ENCODE measurements at places on chromosomes 5 and 9. TPM values are rescaled to one million over a fixed set of nuclear protein-coding genes. Genes with fewer than 3 reads are reported as not detected.

The SLCO6A1 gene
- not detected for total RNA-seq

The SLC34A3 gene
- total RNA-seq, result not detected

The SGCD gene
- total RNA-seq, result 11.7 TPM

The DNM1 gene
- total RNA-seq, result 28.0 TPM

The PTPA gene
- 48.2 TPM for total RNA-seq

The MYORG gene
- total RNA-seq, result 1.3 TPM

The WNT8A gene
- total RNA-seq, result not detected

The ALDH1A1 gene
- total RNA-seq, result 8.8 TPM

The AK6 gene
- 47.3 TPM for total RNA-seq

The EQTN gene
- not detected for total RNA-seq

The PCDHA5 gene
- total RNA-seq, result 0.08 TPM

The SHOC1 gene
- total RNA-seq, result 0.09 TPM

The ZNF883 gene
- 4.3 TPM for total RNA-seq

The HSD17B4 gene
- 122 TPM for total RNA-seq

The ROPN1L gene
- not detected for total RNA-seq

The FSTL4 gene
- total RNA-seq, result not detected

The ABLIM3 gene
- total RNA-seq, result 13.9 TPM

The ACTBL2 gene
- total RNA-seq, result not detected

The GTF2H2C gene
- total RNA-seq, result 53.8 TPM

The CFAP77 gene
- not detected for total RNA-seq

The FCN2 gene
- not detected for total RNA-seq

The ADAMTSL1 gene
- total RNA-seq, result 179 TPM

The RASEF gene
- total RNA-seq, result 0.41 TPM

The PCDHA4 gene
- 1.1 TPM for total RNA-seq

The TAF11L12 gene
- not detected for total RNA-seq

The WASHC1 gene
- 2.2 TPM for total RNA-seq

The YIPF5 gene
- total RNA-seq, result 83.9 TPM

The SLC6A7 gene
- total RNA-seq, result not detected

The BARHL1 gene
- not detected for total RNA-seq

The ANAPC2 gene
- total RNA-seq, result 28.0 TPM

The CARD6 gene
- total RNA-seq, result 24.2 TPM

The FOXD4L6 gene
- not detected for total RNA-seq

The CMYA5 gene
- 1.7 TPM for total RNA-seq

The ACOT12 gene
- total RNA-seq, result not detected

The SPATA31A7 gene
- total RNA-seq, result not detected

The CTSV gene
- total RNA-seq, result 0.18 TPM

The FCN1 gene
- total RNA-seq, result not detected

The LARP1 gene
- total RNA-seq, result 66.8 TPM

The PFDN1 gene
- total RNA-seq, result 60.2 TPM

The ARID3C gene
- total RNA-seq, result 0.74 TPM

The LECT2 gene
- total RNA-seq, result not detected

The RNF183 gene
- total RNA-seq, result not detected
